ENCODE measurements at places on chromosomes 6 and 20. TPM values are rescaled to one million over a fixed set of nuclear protein-coding genes. Genes with fewer than 3 reads are reported as not detected.

The RIMS1 gene
- not detected for polyA plus RNA-seq

DNA sequence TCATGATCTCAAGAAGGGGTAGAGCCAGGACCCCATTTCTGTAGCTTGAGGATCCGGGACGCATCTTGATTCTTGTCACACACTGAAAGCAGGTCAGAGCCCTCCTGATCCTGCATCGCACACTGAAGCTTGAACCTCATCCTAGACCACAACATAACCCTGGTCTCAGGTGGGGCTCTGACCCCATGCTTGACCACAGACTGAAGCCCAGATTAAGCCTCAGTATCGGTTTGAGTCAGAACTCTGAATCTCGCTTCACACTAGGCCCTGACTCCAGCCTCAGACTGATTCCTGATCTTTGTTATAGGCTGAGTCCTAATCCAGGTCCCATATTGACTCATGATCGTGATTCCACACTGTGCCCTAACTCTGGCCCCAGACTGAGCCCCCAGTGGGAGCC lies 8.5 kb upstream of the RSPO4 start:
- no peak for DNase-seq

- no peak for DNase-seq
These were observed 100.5 kb downstream of the TFAP2A start for GRCh38 chr6:10314163-10314955.

- peak; percentile 94 for DNase-seq
These were observed 71.9 kb downstream of the TBC1D7 start for GRCh38 chr6:13256266-13257001.

DNA sequence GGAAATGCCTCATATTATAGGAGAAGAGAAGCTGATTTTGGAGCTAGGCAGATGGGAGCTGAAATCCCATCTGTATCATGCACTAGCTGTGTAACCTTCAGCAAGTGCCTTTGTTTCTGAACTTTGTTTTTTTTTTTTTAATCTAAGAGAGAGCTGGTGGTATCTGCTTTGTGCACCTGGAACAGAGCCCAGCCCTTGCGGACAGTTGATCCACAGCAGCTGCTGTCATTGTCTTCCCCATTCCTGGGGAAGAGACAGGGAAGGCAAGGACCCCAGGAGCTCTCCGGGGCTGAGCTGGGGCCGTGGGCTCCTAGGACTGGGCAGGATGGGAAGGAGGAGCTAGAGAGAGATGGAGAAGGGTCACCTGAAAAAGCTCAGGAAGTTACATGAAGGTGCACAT lies 92.1 kb downstream of the SYNJ2 start:
- no peak for DNase-seq

DNA sequence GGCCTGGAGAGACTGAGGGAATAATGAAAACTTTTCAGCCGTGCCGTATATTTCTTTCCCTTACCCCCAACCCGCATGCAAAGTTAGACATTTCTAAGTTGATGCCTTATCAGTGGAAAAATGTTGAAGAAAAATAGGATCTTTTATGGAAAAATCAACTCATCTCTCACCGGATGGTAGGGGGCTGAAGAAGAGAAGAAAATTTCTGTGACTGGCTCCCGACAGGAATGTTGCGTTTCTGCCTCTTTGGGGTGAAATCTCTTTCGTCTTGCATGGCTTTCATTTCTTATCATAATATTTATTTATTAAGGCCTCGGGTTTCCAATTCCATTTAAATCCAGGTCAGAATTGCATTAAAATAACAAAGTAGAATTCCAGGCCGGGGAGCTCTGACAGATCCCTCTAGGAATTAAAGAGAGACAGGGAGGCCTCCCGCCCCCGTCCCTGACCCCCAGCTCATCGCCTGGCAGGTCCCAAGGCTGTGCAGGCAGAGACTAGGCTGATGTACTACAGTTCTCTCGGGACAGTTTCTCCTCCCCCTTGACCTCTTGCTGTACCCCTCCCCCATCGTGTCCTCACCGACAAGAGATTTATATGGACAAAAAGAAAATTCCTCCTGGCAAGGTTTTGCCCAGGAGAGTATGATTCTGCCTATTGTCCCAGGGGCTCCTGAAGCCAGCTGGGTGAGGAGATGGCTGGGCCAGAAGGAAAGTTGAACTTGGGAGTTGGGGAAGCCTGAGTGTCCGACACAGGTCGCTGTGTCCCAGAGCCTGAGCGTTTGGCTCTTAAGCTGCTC lies 1.3 kb downstream of the SCUBE3 start:
- DNase-seq, result no peak

The IL20RA gene
- polyA plus RNA-seq, result not detected

DNA sequence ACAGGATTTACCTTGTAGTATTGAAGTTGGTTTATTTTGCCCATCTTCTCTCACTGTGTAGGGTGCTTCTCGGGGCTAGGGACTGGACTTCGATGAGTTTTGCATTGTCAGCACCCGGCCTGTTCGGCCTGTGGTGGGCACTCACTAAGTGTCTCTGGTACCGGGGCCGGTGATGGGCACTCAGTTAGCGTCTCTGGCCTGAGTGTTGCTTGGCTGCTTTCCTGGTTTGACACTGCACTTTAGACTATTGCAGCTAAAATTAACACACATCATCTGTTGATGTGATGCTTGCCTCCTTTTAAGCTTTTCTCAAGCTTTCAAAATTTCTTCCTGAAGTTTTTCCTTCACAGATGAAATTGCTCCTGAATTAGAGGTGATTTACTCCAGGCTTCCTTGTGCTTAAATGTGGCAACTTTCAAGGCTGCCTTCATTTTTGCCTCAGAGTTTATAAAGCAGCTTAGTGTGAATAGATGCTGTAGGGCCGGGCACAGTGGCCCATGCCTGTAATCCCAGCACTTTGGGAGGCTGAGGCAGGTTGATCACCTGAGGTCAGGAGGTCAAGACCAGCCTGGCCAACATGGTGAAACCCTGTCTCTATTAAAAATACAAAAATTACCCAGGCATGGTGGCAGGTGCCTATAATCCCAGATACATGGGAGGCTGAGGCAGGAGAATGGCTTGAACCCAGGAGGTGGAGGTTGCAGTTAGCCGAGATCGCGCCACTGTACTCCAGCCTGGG lies 41.7 kb upstream of the TULP4 start:
- DNase-seq, result no peak

GRCh38 chr20:13180986-13181889 lies 39.8 kb upstream of the ISM1 start:
- DNase-seq, result no peak
